ENCODE measurements at places on chromosomes 5 and 9. TPM values are rescaled to one million over a fixed set of nuclear protein-coding genes. Genes with fewer than 3 reads are reported as not detected.

DNA sequence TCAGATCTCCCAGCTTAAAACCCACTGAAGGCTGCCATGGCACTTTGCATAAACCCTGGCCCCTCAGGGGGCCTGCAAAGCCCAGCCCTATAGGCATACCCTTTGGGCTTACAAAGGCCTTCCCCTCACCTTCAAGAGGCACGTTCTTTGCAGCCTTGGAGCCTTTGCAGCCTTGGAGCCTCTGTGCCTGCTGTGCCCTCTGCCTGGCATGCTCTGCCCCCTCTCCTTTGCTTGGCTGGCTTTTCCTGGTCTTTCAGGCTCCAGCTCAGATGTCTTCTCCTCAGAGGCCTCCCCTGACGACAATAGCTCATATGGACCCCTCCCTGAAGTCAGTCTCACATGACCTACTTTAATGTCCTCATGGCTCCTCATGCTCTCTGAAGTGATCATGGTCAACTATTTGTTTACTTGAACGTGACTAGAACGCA lies 60.3 kb downstream of the CXXC5 start:
- peaks cover 15% of the 10 kb centered on the region for H3K27me3 ChIP-seq
- DNase-seq: no peak
- no peaks in the 10 kb centered on the region for H3K36me3 ChIP-seq
- peaks cover 22% of the 10 kb centered on the region for H3K4me1 ChIP-seq

DNA sequence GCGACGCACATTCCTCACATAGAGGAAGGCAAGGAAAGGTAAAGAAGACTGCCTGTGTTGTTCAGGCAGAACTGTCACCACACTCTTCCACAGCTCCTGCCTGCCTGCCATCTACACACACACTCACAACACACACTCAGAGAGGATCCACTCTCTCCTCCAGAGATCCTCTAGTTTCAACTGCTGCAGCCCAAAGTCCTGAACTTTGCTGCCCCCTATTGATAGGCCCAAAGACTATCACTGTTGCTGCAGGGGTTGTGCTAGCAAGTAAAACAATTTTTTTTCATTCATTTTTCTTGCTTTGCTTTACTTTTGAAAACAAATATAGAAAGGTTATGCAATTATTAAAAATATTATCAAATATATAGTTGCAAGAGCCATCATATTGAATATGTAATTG lies 5.9 kb upstream of the CFAP90 start:
- peaks cover 22% of the 10 kb centered on the region for H3K36me3 ChIP-seq
- DNase-seq: peak; percentile 54
- H3K27ac ChIP-seq: no peak overlapping the region

Gene SPATA6L
- total RNA-seq: 0.29 TPM

Gene ARHGAP26
- 25.4 TPM for total RNA-seq

DNA sequence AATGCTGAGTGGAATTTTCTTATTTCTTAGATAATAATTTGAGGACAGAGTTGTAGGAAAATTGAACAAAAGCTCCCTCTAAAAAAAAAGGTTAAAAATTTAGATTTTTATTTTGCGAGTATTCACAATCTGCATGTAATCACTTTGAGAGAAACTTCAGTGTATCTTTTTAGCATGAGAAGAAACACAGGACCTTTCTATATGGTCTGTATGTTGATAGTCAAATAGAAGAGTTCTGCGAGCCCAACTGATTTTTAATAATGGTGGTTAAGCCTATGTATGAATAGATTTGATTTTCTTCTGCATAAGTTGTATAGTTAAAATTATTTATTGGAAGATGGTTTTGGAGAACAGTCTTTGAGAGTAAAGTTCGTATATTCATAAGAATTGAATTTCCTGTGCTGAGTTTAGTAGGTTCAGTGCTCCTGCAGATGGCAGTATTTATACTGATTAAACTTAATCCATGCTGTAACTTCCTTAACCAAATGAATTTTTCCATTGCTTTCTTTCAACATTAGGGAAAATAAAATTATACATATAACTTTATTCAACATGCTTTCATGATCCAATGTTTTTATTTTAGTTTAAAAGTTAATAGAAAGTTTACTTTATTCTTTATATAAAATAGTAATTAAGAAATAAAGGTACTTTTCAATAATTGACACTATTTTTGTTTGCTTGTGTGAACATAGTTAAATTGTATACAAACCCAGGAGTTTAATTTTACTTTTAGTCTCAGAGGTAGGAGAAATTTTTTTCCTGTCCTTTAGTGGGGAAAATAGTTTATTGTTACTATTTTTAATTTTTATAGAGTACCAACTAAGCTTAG lies 19.6 kb downstream of the TCERG1 start:
- H3K4me1 ChIP-seq: peaks cover 18% of the 10 kb centered on the region
- H3K27me3 ChIP-seq: no peaks in the 10 kb centered on the region
- no peak overlapping the region for H3K4me3 ChIP-seq
- DNase-seq: no peak

Gene KIF4B
- not detected for total RNA-seq

DNA sequence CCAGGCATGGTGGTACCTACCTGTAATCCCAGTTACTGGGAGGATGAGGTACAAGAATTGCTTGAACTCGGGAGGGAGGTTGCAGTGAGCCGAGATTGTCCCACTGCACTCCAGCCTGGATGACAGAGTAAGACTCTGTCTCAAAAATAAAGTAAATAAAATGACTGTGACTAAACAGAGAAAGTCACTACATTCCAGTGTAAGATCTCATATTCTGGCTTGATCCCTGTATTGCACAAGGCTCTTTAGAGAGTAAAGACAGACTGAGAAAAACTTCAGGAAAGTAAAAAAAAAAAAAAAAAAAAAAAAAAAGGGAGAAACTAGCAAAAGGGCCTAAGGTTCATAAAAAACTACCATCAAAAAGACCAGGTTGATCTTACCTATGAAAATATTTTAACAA lies 106.6 kb upstream of the PJA2 start:
- no peaks in the 10 kb centered on the region for H3K36me3 ChIP-seq
- no peak overlapping the region for H3K4me3 ChIP-seq
- H3K27ac ChIP-seq: no peak overlapping the region
- H3K4me1 ChIP-seq: no peaks in the 10 kb centered on the region
- no peak for DNase-seq

GRCh38 chr9:114271556-114272510 lies 51.1 kb upstream of the ORM1 start:
- H3K27me3 ChIP-seq: no peaks in the 10 kb centered on the region
- no peaks in the 10 kb centered on the region for H3K36me3 ChIP-seq
- DNase-seq: no peak
- H3K4me3 ChIP-seq: no peak overlapping the region

Gene SPRY4
- 0.79 TPM for total RNA-seq

- no peak overlapping the region for H3K27ac ChIP-seq
- no peak for DNase-seq
- peaks cover 43% of the 10 kb centered on the region for H3K27me3 ChIP-seq
- H3K4me1 ChIP-seq: peaks cover 8% of the 10 kb centered on the region
- no peaks in the 10 kb centered on the region for H3K36me3 ChIP-seq
- H3K4me3 ChIP-seq: no peak overlapping the region
These were observed 296.5 kb downstream of the MAST4 start for GRCh38 chr5:66892716-66893115.

- H3K27me3 ChIP-seq: no peaks in the 10 kb centered on the region
- H3K27ac ChIP-seq: no peak overlapping the region
- H3K4me3 ChIP-seq: no peak overlapping the region
These were observed 371.3 kb downstream of the ACTL7B start for GRCh38 chr9:108484468-108484867.

Gene CORO2A
- total RNA-seq: 9.2 TPM
